Keratinocyte (primary cell): ENCODE measurements at places on chromosomes 7 and 10. TPM values are rescaled to one million over a fixed set of nuclear protein-coding genes. Genes with fewer than 3 reads are reported as not detected.

The COL1A2 gene
- polyA plus RNA-seq: 0.13 to 0.16 TPM (median 0.14 TPM) in 3 replicates

The ZNF425 gene
- polyA plus RNA-seq: 1.5 to 2.3 TPM (median 1.8 TPM) in 3 replicates

The SEPTIN14 gene
- polyA plus RNA-seq: not detected in 3 replicates

GRCh38 chr10:17835688-17836087, 26.5 kb downstream of the MRC1 start:
- peak; percentile 82 for DNase-seq

- DNase-seq: no peak
These were observed 36.4 kb downstream of the OR13A1 start for GRCh38 chr10:45278860-45279498.

- DNase-seq: no peak
These were observed 344.2 kb upstream of the POM121L12 start for GRCh38 chr7:52691257-52691656.

The BNIP3 gene
- polyA plus RNA-seq: 42.7 to 77.9 TPM (median 55.2 TPM) in 3 replicates

DNA sequence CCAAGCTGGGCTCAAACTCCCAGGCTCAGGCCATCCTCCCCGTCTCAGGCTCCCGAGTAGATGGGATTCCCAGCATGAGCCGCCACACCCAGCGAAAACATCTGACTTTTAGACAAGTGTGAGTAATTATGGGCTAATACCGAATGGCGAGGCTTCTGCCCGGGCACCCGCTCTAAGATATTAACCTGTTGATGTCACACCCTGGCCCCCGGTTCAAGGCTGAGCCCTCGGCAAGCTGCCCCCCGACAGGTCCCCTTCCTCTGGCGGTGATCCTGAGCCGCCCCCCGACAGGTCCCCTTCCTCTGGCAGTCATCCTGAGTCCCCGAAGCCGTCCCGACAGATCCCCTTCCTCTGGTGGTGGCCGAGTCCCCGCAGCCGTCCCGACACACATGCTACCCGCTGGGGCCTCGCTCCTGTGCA, 5.2 kb downstream of the PSMG3 start:
- DNase-seq: no peak

The PLEKHS1 gene
- polyA plus RNA-seq: not detected in 3 replicates

DNA sequence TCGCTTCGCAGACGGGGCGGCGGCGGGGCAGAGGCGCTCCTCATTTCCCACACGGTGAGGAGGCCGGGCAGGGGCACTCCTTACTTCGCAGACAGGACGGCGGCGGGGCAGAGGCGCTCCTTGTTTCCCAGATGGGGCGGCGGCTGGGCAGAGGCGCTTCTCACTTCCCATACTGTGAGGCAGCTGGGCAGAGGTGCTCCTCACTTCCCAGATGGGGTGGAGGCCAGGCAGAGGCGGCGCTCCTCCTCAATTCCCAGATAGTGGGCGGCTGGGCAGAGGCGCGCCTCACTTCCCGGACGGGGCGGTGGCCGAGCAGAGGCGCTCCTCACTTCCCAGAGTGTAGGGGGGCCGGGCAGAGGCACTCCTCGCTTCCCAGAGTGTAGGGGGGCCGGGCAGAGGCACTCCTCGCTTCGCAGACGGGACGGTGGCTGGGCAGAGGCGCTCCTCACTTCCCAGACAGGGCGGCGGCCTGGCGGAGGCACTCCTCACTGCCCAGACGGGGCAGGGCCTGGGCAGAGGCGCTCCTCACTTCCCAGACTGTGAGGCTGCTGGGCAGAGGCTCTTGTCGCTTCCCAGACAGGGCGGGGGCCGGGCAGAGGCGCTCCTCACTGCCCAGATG, 43.1 kb downstream of the ZEB1 start:
- no peak for DNase-seq

GRCh38 chr7:92306153-92306552, 60.4 kb downstream of the ANKIB1 start:
- DNase-seq: no peak

- no peak for DNase-seq
These were observed 1340.9 kb downstream of the XPNPEP1 start for GRCh38 chr10:108582387-108582786.

The MALRD1 gene
- polyA plus RNA-seq: 0.01 TPM in 1 of 3 replicates, not detected in the others

The PDIA4 gene
- 97.1 to 270 TPM (median 145 TPM) in 3 replicates for polyA plus RNA-seq

- no peak for DNase-seq
These were observed 261.9 kb downstream of the ELMO1 start for GRCh38 chr7:37186753-37187152.

- no peak for DNase-seq
These were observed 196.9 kb upstream of the PPP2R2D start for GRCh38 chr10:131703941-131704340.

The PKD2L1 gene
- polyA plus RNA-seq: not detected in 3 replicates

The EBLN1 gene
- not detected in 3 replicates for polyA plus RNA-seq

GRCh38 chr7:123343611-123344010, 143.8 kb upstream of the SLC13A1 start:
- no peak for DNase-seq

The TLX1 gene
- not detected in 3 replicates for polyA plus RNA-seq

The MINDY3 gene
- 14.9 to 22.1 TPM (median 16.1 TPM) in 3 replicates for polyA plus RNA-seq

DNA sequence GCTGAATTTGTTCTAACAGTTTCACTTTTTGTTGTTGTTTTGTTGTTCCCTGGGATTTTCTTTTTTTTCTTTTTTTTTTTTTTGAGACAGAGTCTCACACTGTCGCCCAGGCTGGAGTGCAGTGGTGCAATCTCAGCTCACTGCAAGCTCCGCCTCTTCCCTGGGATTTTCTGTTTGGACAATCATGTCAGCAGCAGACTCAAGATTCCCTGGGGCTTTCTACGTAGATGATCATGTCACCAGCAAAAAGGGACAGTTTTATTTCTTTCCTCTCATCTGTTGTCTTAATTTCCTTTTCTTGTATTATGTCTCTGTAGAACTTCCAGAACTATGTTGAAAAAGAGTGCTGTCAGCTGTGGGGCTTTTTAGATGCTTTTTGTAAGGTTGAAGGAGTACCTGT, 241.4 kb downstream of the TNS3 start:
- no peak for DNase-seq

The CHST15 gene
- 21.4 to 39.1 TPM (median 24.5 TPM) in 3 replicates for polyA plus RNA-seq

The TFPI2 gene
- polyA plus RNA-seq: 46.0 to 138 TPM (median 87.2 TPM) in 3 replicates

- no peak for DNase-seq
These were observed 32.4 kb downstream of the KMT2E start for GRCh38 chr7:105046414-105046813.

- DNase-seq: no peak
These were observed 22.3 kb upstream of the PLA2G12B start for GRCh38 chr10:72976886-72977285.

DNA sequence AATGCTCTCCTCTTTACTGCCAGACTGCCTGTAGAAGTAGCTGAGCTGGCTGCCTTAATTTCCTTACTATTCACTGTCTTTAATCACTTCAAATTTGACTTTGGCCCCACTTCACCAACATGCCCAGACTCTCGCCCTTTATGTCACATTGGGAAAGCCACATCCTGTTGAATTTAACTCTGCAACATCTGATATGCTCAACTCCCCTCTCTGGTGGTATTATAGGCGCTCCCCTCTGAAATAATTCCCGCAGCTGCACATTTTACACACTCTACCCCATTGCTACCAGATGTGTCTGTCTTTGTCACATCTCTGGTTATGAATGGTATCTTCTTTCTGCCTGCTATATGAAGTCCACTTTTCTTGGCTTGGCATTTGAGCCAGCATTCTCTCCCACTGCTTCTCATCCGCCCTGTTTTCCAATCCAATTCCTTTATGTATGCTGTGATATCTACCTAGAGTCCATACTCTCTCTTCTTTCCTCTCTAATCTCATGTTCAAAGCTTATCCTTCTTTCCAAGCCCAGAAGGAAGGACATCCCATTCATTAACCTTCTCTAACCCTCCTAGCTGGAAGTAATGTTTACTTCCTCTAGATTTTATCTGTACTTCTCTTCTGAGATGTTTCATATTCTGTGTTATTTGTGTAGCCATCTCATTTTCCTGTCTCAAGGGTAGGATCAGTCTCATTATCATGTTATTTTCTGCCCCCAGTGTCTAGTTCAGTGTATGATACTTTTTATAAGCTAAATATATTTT, 134.5 kb downstream of the ST7 start:
- no peak for DNase-seq

The CLDN4 gene
- polyA plus RNA-seq: 7.2 to 14.8 TPM (median 13.7 TPM) in 3 replicates

The PON1 gene
- not detected in 3 replicates for polyA plus RNA-seq

The AKR1C4 gene
- polyA plus RNA-seq: not detected in 3 replicates

The RNF148 gene
- not detected in 3 replicates for polyA plus RNA-seq

DNA sequence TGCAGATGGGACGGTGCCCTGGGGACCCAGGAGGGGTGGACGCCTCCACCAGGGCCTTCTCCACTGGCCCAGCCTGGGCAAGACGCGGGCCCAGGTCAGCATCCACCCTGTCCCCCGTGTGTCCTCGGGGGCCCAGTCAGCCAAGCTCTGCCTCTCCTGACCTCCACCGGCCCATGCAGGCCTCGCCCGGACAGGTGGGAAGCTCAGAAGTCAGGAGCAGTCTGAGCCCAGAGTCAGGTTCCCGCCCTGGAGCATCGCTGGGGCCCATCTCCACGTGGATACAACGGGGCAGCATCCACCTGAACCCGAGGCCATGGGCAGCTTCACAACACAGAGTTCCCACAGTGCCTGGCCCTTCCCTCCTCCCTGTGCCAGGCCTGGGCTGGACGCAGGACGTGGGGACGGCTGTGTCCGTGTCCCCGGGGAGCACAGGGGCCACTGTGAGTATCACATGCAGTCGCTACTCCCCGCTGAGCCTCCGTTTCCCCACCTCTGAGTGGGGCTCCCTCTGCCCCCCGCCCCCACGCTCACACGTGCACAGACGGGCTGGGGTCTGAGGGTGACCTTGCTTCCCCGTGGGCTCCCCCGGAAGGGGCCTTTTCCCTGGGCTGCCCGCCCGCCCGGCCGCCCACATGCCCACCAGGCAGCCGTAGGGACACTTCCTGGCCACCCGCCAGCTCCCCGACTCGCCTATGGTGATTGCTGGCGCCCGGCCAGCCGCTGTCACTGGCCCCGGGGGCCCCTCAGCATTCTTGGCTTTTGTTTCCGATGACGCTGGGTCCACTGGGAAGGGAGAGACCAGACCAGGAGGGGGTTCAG, 64.3 kb downstream of the PDGFA start:
- no peak for DNase-seq

GRCh38 chr7:2566348-2566889, 7.6 kb downstream of the IQCE start:
- DNase-seq: no peak

DNA sequence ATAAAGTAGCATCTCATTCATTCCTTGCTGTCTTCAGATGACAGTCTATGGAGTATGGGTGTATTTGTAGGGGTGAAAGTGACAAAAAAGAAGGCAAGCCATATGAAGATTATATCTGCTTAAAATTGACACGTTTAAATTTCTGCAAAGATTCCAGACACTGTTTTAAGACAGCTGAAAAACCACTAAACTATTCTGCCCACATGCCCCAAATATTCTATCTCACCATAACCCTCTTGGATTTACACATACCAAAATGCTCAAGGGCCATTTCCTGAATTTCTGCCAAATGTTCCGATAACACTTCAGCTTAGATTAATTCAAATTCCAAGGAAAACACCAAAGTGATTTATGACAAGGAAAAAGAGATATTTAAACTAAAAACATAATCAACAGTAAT, 99.9 kb upstream of the IL6 start:
- no peak for DNase-seq

GRCh38 chr7:18566829-18567228, 71.3 kb downstream of the HDAC9 start:
- no peak for DNase-seq

The SFTPA1 gene
- not detected in 3 replicates for polyA plus RNA-seq

- DNase-seq: no peak
These were observed 13.9 kb upstream of the PPP3CB start for GRCh38 chr10:73509695-73510094.

DNA sequence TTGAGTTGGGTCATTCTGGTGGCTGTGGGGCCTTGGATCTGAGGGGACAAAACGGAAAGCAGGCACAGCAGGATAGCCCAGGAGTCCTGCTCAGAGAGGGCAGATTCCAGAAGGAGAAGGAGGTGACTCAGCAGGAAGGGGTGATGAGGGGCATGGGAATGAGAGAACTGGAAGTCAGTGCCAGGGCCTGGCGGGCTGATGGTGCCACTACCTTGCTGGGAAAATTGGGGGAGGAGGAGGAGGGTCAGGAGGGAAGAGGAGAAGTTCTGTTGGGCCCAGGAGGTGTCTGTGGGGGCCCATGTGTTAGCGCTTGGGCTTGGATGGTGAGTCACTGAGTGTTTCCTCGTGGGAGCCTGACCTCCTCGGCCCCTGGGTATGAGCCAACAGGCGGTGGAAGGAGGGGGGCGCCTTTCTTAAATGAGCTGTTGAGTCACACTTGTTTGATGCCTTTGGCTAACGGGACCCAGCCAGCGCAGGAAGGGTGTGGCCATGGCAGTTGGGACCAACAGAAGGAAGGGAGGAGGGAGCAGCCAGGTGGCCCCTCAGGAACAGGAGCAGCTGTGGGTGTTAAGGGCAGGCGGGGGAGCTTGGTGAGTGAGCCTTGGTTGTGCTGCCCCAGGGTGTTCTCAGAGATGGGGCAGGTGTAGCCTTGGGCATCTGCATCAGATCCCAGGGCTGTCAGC, 130.0 kb upstream of the BTBD16 start:
- peak; percentile 90 for DNase-seq

GRCh38 chr10:1085258-1085657, 29.1 kb downstream of the WDR37 start:
- no peak for DNase-seq

GRCh38 chr7:26626156-26626555, 238.2 kb downstream of the SKAP2 start:
- DNase-seq: no peak

The CCDC172 gene
- polyA plus RNA-seq: not detected in 3 replicates

DNA sequence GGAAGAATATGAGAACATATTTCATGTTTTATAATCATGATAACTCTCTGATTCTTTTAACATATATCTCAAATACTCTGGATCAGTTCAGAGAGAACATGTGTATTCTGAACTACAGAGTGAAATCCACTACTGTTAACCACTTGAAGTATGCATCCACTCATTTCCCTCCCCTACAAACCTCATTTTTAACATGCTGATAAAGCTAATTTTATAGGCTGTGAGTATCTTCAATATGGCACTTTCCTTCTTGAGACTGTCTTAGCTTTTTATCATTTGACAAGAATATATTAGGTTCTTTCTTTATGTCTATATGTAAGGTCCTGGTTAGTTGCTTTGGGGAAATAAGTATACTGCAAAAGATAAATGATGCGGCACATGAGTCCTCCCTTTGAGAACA, 154.8 kb downstream of the MLLT10 start:
- no peak for DNase-seq

- DNase-seq: no peak
These were observed 481.9 kb downstream of the ARL4A start for GRCh38 chr7:13169356-13169755.

- DNase-seq: no peak
These were observed 481.2 kb downstream of the KCNMA1 start for GRCh38 chr10:77156406-77156879.

- no peak for DNase-seq
These were observed 566 bp downstream of the ZNF789 start for GRCh38 chr7:99473315-99473596.
